Stimulated activated CD8-positive, alpha-beta memory T cell treated with anti-CD3 and anti-CD28 coated beads, Interleukin-4, amount 100 ng/mL, for 4 hours (primary cell): ENCODE measurements at places on chromosomes 1 and 21.

GRCh38 chr1:169483500-169483966 is 2.2 kb downstream of the SLC19A2 start:
- DNase-seq, result no peak

- no peak for DNase-seq
Observed at GRCh38 chr21:19999369-20000272, 998.6 kb upstream of the NCAM2 start.

DNA sequence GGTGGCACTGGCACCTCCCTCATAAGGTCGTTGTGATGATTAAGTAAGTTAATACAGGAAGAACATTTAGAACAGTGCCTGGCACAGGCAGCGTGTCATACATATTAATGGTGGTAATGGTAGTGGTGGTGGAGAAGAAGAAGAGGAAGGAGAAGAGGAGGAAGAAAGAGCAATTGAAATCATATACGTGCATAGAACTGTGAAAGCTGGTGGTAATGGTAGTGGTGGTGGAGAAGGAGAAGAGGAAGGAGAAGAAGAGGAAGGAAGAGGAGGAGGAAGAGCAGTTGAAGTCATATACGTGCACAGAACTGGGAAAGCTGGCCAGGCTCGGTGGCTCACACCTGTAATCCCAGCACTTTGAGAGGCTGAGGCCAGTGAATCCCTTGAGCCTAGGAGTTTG is 121.3 kb upstream of the HOOK1 start:
- DNase-seq, result no peak

- DNase-seq, result no peak
Observed at GRCh38 chr1:25996966-25997827, 666 bp downstream of the PAFAH2 start.

DNA sequence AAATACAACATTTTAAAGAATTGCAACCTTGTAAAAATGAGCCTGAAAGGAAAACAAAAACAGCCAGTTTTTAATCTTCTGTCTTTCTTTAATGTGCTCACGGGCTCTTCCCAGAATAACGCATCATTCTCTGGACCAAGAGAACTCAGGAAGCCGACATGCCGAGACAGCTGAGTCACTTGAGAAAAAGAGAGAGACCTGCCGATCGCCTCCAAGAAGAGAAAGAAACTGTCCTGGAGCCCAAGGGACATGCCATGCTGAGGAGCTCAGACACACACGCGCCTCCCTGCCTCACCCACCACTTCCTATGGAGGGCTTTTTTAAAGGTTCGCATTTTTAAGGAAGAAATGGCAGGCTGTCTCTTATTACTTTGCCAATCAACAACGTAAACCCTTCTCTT is 176.4 kb downstream of the ZNF281 start:
- no peak for DNase-seq

DNA sequence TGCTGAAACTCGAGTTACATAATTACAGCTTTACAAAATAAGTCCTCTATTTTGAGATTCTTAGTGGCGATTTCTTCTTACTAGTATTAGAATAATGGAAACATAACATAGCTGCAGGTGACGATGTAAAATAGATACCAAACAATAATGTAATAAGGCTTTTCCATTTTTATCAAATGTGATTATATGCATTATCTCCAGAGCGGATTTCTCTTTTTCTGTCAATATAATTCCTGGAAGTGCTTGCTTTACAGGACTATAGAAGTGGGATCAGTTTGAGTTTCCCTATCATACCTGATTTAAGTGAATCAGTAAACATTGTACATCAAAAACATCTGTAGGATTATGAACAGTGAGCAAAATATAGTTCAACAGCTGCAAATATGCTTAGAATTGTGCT is 442.5 kb downstream of the NEGR1 start:
- no peak for DNase-seq

DNA sequence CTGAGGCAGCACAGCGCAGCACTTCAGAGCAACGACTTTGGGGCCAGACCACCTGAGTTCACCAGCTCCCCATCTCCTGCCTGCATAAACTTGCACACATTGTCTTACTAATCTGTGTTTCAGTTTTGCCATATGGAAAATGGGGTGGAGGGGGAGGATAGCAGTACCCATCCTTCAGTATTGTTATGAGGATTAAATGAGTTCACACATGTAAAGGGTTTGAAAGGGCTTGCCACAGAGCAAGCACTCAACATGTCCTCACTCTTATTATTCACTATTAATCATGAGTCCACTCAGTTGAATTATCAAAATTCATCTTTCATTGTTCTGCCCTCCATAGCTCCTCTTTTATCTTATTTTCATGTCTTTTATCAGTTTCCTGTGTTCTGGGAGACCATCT is 40.1 kb upstream of the BMP8B start:
- DNase-seq, result no peak

GRCh38 chr1:229694053-229694693 is 68.1 kb downstream of the URB2 start:
- DNase-seq, result no peak

DNA sequence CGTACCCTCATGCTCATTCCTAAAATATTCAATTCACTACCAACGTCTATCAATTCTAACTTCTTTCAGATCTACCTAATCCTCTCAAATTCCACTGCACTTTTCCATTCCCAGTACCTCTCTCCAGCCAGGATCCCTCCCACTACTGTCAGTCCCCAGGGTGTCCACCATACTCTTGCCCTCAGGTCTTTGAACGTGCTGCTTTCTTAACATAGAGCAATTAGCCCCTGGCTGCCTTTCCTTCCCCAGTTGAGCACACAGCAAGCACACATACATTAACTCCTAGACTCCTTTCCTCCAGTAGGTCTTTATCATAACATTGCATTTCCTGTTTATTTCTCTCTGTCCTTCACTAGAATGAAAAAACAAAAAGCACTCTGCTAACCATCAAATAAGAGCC is 126.7 kb downstream of the NTNG1 start:
- no peak for DNase-seq

DNA sequence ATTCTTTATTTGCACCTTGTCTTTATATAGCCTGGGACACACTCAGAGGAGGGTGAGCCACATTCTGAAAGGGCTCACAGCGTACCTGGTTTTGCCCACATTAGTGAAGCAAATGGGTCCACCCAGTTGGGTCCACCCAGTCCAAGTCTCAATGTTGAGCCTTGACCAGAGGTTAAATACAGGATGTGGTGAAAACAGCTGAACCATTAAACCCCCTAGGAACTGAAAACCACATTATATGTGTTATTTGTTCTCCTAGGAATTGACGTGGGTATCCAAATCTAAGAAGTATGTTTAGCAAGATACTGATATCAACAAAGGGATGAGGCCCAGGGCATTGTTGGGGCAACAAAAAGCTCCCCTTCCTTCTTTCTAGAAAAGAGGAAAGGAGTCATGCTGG is 83.8 kb downstream of the SETD4 start:
- DNase-seq, result no peak

- DNase-seq, result no peak
Observed at GRCh38 chr1:53586765-53587164, 127.6 kb downstream of the DMRTB1 start.

GRCh38 chr1:56490619-56491018 is 88.7 kb downstream of the PLPP3 start:
- no peak for DNase-seq
